ENCODE measurements at places on chromosomes 4 and X.

GRCh38 chr4:169438057-169438480, 167.3 kb upstream of the SH3RF1 start:
- no peak for DNase-seq

DNA sequence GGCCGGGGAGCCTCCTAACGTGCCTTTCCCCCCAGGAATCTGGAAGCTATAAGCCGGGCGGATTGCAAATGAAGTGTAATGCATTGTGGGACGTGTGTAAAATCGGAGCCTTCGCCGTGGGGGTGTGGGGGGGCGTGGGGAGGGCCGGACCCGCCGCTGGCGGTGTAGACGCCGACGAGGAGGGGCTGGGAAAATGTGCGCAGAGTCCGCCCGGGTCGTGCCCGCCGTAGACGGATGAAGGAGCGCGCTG, 1.3 kb downstream of the STOX2 start:
- no peak for DNase-seq

DNA sequence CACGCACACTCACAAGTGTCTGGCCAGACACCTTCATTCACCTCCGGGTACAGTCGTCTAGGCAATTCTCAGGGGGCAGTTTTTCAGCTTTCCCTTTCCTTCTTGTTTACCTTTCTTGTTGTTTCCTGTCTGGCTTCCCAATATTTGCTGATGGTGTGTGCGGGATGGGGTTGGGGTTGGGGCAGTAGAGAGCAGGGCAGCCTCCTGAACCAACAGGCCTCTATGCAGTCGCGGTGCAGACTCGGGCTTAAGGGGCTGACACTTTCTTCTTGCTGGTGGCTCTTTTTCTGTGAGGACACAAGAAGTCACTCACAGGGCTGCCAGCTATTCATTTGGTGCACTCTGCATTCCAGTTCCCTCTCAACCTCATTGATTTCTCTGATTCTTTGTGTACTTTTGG, 56.4 kb downstream of the NBDY start:
- DNase-seq: no peak

GRCh38 chr4:87066403-87067123, 131.8 kb downstream of the AFF1 start:
- no peak for DNase-seq

DNA sequence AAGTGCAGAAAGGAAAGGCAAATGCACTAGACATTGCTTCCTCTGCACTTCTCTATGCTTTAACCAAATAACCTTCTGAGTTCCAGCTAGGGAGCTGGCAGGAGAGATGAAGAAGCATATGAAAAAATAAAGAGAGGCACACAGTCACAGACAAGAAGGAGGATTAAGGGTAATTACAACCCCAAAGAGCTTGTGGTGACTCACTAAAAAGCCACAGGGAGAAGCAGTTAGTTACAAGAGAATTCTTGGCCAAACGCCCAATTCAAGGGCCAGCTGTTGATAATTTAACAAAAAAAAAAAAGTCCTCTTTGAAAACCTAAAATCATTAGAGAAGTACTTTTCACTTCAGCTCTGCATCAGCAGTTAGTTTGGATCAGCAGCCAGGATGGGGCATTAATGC, 478.0 kb downstream of the KCNIP4 start:
- no peak for DNase-seq

GRCh38 chr4:62871078-62871477, 1538.2 kb downstream of the TECRL start:
- DNase-seq: no peak

DNA sequence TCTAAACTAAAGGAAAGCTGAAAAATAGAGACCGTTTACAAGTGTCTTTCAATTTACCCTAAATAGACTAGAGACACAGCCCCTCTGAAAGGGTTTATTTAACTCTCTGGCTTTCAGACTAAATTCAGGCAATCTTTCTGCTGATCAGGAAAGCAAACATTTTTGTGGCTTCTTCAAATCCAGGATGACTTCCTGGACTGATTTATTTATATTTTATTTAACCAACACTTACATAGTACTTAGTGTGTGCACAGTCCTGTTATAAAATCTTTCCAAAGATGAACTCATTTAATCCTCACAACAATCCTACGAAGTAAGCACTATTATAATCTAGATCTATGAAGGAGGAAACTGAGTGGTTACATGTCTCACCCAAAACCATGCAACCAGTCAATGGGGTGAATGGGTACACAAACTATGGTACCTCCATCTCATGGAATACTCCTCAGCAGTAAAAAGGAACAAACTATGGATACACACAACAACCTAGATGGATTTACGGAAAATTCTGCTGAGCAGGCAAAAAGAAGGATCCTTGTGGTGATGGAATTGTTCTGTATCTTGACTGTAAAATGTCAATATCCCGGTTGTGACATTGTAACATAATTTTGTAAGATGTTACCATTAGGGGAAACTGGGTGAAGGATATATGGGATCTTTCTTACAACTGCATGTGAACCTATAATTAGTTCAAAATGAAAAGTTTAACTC, 64.1 kb upstream of the MAMLD1 start:
- DNase-seq: no peak

GRCh38 chr4:27009539-27009938, 148.9 kb downstream of the STIM2 start:
- DNase-seq: no peak

All from cortex of kidney (tissue), 1 donor.